Esophagus muscularis mucosa (tissue), 4 donors: ENCODE measurements at places on chromosomes 2 and 18. TPM values are rescaled to one million over a fixed set of nuclear protein-coding genes. Genes with fewer than 3 reads are reported as not detected.

DNA sequence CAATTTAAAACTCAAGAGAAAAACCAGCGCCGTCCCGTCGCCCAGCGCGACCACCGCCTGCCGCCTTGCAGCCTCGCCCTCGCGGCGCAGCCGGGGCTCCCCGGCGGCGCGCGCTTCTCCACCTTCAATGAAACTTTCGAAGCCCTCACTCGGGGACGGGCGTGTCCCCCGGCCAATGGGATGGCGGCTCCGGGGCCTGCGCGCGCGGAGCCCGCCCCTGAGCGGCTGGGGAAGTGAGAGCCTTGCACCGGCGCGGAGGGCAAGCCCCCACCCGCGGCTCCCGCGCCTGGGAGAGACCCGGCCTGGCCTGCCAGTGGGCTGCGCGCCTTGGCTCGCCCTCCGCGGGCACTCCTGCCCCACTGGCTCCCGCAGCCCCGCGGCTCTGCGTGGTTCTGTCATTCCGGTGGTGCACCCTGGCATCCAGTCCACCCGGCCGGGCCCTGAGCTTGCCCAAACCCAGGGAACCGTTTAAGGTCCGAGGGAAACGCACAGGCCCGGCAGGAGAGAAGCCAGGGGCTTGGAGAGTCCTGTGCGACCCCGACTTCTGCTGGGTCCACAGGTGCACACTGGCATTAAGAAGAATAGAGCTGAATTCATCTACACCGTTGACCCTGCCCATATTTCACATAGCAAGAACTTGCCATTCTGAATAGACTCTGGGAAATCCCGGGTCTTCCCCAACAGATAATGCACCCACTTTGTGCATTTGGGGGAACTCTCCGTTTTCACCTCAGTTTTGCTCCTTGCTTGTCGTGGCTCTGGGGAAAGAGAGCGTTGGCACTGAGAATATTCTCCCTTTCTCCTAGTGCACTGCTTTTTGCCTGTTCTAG is at the start of gene PIEZO2:
PIEZO2 (minus strand) TSS at position 129 of the 830 bp plus-strand sequence. CDS start 981 bp downstream, outside the sequence.
- peak within 1 kb of the TSS; percentile 4 for H3K27ac ChIP-seq
- H3K4me1 ChIP-seq = peaks cover 17% of the 10 kb centered on the region
- DNase-seq = peak; percentile 90
- no peaks in the 10 kb centered on the region for H3K27me3 ChIP-seq

DNA sequence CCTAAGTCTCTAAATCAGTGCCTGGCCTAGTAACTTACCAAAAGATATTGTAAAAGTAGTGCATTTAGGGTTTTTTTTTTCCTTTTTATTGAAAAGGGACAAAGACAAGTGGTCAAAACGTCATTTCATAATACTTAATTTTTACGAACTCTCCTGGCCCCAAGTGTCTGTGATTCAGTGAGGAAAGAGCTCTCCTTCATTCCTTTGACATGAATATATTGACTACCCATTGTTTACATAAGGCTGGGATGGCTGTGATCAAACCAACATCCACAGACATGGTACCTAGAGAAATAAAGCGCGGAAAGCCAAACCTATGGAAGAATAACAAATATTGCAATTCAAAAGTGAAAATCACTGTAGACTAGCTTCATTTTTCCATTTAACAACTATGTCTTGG is 198.4 kb downstream of the BABAM2 start:
- no peaks in the 10 kb centered on the region for H3K27me3 ChIP-seq
- H3K4me3 ChIP-seq = no peak overlapping the region
- H3K4me1 ChIP-seq = peaks cover 8% of the 10 kb centered on the region
- no peaks in the 10 kb centered on the region for H3K36me3 ChIP-seq
- DNase-seq = no peak

GRCh38 chr2:27263287-27264252 is 723 bp upstream of the SLC30A3 start:
- H3K4me3 ChIP-seq = peak overlapping the region; percentile 49
- no peaks in the 10 kb centered on the region for H3K36me3 ChIP-seq
- H3K27me3 ChIP-seq = peaks cover 60% of the 10 kb centered on the region
- no peak overlapping the region for H3K27ac ChIP-seq
- no peak for DNase-seq

DNA sequence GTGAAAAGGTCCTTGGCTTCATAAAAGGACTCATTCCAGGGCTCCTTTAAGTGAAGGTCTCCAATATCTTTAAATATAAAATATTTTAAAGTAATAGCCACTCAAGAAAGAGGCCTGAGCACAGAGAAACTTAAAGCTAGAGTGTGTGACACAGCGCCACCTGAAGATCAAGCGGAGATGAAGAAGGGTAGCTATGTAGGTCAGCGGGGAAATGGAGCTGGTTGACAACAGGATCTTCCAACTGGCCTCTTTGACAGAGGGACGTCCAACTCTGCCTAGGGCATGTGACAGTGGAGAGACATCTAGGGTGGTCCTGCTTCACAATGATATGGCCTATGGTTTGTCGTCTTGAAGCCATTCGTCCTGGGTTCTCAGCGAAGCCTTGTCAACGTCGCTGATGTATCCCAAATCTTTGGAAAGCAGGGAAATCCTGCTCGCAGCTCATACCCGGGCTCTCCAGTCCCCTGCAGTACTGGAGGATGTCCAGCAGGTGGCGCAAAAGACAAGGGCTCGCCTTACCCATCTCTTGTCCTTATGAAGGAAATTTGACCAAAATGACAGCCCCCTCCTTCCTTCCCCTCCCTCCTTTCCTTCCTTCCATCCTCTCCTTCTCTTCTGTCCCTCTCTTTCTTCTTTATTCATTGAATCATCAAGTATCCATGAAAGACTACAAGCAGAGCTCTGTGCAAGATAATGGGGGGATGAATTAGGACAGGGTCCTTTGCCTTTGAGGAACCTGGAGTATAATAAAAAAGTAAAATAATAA is 59.6 kb downstream of the LONRF2 start:
- no peak overlapping the region for H3K27ac ChIP-seq
- DNase-seq = no peak
- peaks cover 6% of the 10 kb centered on the region for H3K4me1 ChIP-seq
- no peak overlapping the region for H3K4me3 ChIP-seq

DNA sequence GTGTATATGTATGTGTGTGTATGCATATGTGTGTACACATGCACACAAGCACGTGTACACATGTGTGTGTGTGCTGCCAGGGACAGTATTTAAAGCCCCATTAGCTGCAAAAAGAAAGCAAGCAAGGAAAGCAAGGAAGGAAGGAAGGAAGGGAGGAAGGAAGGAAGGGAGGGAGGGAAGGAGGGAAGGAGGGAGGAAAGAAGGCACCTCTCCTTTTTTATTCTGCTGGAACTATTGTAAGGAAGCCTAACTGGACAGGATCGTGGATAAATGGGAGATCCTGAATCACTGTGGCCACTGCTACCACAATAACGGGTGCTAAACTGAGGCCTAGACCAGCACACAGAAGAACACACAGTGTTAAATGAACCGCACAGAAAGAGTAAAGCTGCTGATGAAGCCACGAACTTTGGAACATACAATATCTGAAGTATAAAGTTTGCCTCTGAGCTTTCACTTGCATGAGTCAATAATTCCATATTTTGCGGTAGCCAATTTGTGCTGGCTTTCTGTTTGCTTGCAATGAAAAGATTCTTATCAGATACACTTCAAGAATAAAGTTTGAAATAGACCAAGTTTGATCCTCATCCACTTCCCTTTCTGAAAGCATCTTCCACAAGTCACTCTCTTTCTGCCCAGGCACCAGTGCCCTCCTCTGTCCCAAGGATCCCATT is 15.5 kb downstream of the CACNB4 start:
- no peaks in the 10 kb centered on the region for H3K4me1 ChIP-seq
- no peaks in the 10 kb centered on the region for H3K36me3 ChIP-seq
- no peak overlapping the region for H3K4me3 ChIP-seq
- H3K27ac ChIP-seq = no peak overlapping the region

Gene POTEJ
- not detected for total RNA-seq

- no peaks in the 10 kb centered on the region for H3K36me3 ChIP-seq
- no peak for DNase-seq
- no peak overlapping the region for H3K27ac ChIP-seq
These were observed 683.4 kb upstream of the FSHR start for GRCh38 chr2:49837561-49838293.

Gene C1QL2
- not detected for total RNA-seq

- H3K27me3 ChIP-seq = no peaks in the 10 kb centered on the region
- no peak overlapping the region for H3K27ac ChIP-seq
- H3K4me1 ChIP-seq = no peaks in the 10 kb centered on the region
- no peak overlapping the region for H3K4me3 ChIP-seq
- H3K36me3 ChIP-seq = no peaks in the 10 kb centered on the region
These were observed 201.2 kb downstream of the SLC4A10 start for GRCh38 chr2:161825429-161825828.

- H3K36me3 ChIP-seq = no peaks in the 10 kb centered on the region
- H3K27me3 ChIP-seq = no peaks in the 10 kb centered on the region
- no peak overlapping the region for H3K27ac ChIP-seq
- no peaks in the 10 kb centered on the region for H3K4me1 ChIP-seq
- DNase-seq = no peak
- no peak overlapping the region for H3K4me3 ChIP-seq
These were observed 79.6 kb upstream of the NRXN1 start for GRCh38 chr2:51111532-51111931.

DNA sequence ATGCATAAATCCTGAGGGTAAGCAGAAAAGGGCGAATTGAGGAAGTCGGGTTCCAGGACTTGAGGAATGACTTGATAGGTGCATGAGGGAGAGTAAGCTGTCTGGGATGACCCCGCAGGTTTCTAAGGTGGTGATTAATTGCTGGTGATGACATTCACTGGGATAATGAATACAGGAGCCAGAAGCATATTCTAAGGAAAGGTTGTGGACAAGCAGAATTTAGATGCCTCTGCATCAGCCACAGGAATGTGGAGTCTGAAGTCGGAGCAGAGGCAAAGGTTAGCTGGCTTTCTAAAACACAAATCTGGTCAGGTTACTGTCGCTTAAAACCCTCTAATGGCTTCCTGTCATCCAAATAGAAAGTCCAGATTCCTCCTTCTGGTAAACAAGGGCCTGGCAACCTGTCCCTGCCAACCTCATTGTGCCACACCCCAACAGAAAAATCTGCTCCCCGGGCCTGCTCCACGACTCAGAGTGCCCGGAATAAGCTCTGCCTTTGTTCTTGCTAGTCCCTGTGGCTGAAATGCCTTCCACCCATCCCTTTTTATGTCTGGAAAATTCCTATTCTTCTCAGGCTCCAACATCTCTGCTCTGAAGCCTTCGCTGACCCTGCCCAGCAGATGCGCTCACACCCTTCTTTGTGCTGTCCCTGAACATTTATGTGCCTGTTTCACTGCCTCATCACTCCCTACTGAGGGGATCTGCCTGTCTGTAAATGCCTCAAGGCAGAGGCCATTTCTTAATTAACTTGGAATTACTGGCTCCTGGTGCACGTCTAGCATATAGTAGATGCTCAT is 11.3 kb upstream of the TMEM214 start:
- H3K27ac ChIP-seq = no peak overlapping the region
- H3K4me3 ChIP-seq = no peak overlapping the region
- H3K4me1 ChIP-seq = peaks cover 23% of the 10 kb centered on the region
- no peak for DNase-seq

Gene MOCOS
- 1.7 TPM for total RNA-seq

DNA sequence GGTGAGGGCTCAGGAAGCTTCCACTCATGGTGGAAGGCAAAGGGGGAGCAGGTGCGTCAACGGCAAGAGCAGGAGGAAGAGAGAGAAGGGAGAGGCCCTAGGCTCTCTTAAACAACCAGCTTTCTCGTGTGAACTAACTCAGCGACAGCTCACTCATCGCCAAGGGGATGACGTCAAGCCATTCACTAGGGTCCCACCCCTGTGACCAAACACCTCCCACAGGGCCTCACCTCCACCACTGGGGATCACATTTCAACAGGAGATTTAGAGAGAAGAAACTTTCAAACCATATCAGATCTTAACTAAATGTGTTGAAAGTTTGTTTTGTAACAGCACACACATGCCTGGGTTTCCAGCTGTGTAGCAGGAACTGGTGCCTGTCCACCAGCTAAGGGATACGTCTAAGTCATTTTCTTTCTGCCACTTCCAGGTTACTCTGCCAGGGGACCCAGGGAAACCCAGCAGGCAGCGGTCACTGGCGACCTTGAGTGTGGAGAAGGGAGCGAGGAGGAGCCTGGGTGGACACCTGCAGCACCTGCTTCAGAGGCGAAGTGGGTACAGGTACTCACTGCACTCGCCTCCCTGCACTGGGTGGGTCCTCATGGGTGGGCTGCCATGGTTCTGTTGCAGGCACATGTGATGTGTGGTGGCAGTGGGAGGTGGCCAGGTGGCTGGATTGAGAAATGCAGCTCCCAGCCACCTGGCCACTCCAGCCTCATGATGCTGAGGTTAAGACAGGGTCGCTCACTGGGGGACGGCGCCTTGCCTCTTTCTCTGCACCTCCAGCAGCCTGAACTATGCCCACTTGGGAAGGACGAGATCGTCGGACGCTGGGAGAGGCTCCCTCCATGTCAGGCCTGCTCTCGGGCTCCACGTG is 8.4 kb upstream of the GPC1 start:
- H3K27me3 ChIP-seq = no peaks in the 10 kb centered on the region
- no peaks in the 10 kb centered on the region for H3K4me1 ChIP-seq
- no peaks in the 10 kb centered on the region for H3K36me3 ChIP-seq
- H3K27ac ChIP-seq = no peak overlapping the region
- no peak overlapping the region for H3K4me3 ChIP-seq
- no peak for DNase-seq

GRCh38 chr18:3367491-3368091 is 82.4 kb upstream of the TGIF1 start:
- H3K27ac ChIP-seq = no peak overlapping the region
- no peak for DNase-seq
- H3K4me3 ChIP-seq = no peak overlapping the region
- peaks cover 11% of the 10 kb centered on the region for H3K4me1 ChIP-seq

Gene KLHL30
- 8.0 TPM for total RNA-seq

DNA sequence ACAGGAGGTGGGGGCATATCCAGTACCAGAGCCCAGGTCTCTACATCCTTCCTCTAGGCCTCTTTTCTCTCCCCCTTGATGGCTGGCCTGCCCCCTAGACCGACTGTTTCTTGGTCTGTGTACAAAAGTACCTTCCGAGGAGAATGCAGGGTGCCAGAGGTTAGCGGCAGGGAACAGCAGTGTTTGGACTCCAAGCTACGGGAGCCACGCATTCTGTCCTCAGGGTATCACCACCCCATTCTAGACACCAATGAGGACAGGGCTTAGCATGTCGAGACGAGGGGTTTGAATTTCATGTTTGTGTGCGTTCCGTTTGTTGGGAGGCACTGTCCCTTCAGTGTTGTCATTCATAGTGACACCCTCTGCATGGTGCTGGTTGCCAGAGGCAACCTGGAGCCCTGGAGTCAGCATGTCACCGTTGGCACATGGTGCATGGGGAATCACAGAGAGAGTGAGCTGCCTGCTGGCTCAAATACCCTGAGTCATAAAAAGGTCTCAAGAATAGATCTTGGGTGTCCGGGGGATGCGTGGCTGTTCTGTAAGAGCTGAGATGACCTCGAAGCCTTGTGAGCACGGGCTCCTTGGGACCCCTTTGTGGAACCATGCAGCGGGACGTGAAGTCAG is 57.2 kb upstream of the LDLRAD4 start:
- no peak overlapping the region for H3K4me3 ChIP-seq
- DNase-seq = no peak
- H3K27me3 ChIP-seq = no peaks in the 10 kb centered on the region
- H3K27ac ChIP-seq = no peak overlapping the region
- H3K4me1 ChIP-seq = no peaks in the 10 kb centered on the region

Gene TNFAIP6
- total RNA-seq = 13.3 TPM

GRCh38 chr18:12376034-12376753 is 833 bp downstream of the AFG3L2 start:
- peaks cover 55% of the 10 kb centered on the region for H3K4me1 ChIP-seq
- DNase-seq = no peak
- no peaks in the 10 kb centered on the region for H3K27me3 ChIP-seq
- H3K4me3 ChIP-seq = peak overlapping the region; percentile 84

Gene EVX2
- total RNA-seq = not detected
